Fibroblast of upper back skin (primary cell): ENCODE measurements at places on chromosomes 4 and X.

- no peak for DNase-seq
Measured at GRCh38 chrX:131262738-131263679, 26.1 kb downstream of the IGSF1 start.

DNA sequence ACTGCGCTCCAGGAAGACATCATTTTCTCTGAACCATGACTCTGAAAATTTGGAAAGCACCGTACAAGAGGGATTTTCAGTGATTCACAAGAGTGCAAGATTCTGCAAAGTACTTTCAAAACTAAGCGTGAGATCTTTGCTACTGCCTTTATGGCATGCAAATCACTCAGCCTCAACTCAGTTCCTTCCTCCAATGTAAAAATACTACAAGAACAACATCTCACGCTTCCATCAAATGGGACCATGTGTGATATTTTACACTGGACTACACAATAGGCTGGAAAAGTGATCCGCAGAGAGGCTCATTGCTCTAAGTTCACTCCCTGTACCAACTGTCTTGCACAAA lies 674 bp upstream of the IL15 start:
- no peak for DNase-seq

- no peak for DNase-seq
Measured at GRCh38 chr4:10491401-10491800, 34.2 kb upstream of the ZNF518B start.

GRCh38 chr4:86431543-86432116 lies 71.8 kb upstream of the MAPK10 start:
- DNase-seq = no peak

DNA sequence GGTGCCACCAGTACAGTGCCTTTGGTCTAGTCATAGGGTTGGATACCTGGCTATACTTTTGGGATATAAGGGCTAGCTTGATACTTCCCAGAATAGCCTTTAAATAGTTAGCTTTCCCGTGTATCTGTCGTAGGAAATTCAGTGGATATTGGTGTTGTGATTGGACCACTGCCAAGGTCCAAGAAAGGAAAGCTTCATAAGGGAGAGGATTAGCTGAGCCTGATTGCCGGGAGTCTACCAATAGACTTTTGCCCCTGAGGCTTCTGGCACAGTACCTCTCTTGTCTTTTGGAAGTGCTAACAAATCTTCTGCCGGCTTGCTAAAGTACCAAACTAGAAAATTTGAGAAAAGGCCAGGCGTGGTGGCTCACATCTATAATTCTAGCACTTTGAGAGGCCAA lies 350.6 kb downstream of the CHIC1 start:
- DNase-seq = no peak

DNA sequence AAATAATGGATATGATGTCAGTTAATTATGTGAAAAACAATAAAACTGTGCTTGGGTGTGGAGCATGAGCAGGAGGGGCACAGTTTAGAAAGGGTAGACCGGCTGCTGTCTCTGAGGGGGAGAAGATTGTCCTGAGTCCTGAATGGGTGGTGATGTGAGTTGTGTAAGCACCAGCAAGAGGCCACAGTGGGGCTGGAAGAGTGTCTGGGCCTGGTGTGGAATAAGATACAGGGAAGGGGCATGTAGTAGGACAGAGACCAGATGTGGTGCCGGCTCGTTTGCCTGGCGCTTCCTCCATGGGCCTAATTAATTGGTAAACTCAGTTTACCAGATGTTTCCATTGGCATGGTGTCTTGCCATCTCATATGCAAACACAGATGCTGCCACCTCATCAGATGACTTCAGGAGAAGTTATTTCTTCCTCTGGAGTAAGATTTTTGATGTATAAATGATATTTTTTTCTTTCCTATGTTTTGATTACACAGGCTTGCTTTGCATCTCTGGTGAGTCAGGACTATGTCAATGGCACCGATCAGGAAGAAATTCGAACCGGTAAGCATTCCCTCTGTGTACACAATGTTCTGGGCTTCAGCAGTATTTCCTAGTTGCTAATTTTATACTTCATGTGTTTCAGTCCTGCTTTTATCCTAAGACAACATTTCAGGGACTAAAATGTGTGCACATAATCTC lies 5.1 kb downstream of the MED28 start:
- no peak for DNase-seq

- peak; percentile 94 for DNase-seq
Measured at GRCh38 chr4:73883306-73883705, 14.1 kb downstream of the CXCL1 start.

GRCh38 chr4:76615999-76616398 lies 181.0 kb downstream of the SHROOM3 start:
- no peak for DNase-seq

GRCh38 chr4:103030791-103031190 lies 11.3 kb upstream of the SLC9B1 start:
- DNase-seq = no peak

DNA sequence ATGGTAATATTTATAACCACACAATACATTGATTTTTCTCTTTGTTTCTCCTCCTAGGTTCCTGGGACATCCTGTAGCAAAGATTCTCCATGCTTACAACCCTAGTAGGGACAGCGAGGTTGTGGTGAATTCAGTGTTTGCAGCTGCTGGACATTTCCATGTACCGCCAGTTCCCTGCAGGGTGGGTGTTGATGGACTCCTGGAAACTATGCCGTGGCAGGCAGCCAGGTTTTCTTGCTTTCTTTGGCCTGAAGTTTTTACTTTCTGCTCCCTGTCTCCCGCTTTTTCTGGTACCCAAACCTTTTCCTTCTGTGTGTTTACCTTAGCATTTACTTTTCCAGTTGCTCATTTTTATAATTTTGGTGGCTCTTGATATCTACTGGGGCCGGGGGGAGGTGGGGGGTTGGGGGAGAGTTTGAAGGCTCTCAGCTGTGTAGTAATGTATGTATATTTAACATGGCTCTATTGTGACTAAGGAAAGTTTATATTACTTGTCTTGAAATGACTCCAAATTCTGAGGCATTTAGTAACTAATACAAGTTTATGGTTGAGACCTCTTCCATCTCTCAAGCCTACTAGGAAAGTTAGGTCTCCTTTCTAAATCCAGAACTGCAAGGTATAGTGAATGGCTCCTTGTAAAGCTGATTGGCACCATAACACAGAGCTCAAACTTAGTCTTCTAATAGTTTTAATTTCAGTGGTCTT lies 89.7 kb downstream of the TMEM131L start:
- peak; percentile 92 for DNase-seq

GRCh38 chrX:39309721-39310152 lies 508.5 kb downstream of the MID1IP1 start:
- DNase-seq = peak; percentile 14

DNA sequence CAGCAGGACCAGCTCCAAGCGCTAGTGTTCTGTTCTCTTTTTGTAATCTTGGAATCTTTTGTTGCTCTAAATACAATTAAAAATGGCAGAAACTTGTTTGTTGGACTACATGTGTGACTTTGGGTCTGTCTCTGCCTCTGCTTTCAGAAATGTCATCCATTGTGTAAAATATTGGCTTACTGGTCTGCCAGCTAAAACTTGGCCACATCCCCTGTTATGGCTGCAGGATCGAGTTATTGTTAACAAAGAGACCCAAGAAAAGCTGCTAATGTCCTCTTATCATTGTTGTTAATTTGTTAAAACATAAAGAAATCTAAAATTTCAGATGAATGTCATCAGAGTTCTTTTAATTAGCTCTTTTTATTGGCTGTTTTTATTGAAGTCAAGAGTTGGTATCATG lies 186.5 kb downstream of the AR start:
- DNase-seq = no peak

DNA sequence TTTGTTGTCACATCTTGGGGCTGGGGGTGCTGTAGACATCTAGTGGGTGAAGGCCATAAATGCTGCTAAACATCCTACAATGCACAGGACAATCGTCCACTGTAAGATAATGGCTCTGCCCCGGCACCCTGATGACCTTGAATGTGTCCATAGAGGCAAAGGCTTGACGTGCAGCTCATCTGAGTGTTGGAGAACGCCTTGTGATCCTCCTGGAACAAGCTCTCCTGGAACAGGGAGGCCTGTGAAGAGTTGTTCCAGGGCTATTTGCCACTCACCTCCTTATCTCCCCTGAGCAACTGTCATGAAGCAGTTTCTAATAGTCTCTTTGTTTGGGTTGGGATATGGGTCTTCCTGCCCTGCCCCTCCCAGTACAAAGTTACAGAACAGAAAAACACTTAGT lies 15.2 kb upstream of the PCYT1B start:
- no peak for DNase-seq

GRCh38 chrX:20487227-20487626 lies 220.5 kb upstream of the RPS6KA3 start:
- peak; percentile 49 for DNase-seq

- no peak for DNase-seq
Measured at GRCh38 chr4:10535912-10536311, 78.7 kb upstream of the ZNF518B start.

DNA sequence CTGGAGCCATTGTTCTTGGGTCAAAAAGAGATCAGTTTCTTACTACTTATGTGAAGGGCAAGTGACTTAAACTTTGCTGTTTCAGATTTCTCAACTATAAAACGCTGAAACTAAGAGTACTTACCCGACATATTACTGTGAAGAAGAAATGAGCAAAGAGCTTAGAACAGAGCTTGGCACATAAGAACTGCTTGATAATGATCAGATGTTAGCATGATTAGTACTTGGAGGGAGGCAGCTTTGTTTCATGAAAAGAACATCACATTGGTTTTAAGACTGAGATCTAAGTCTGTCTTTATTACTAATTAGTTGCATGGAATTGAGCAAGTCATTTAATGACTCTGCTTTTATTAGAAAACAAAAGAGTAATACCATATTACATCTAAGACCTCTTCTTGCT lies 169.1 kb downstream of the ARHGAP24 start:
- no peak for DNase-seq

- no peak for DNase-seq
Measured at GRCh38 chrX:106178826-106179225, 10.7 kb downstream of the PWWP3B start.

- DNase-seq = no peak
Measured at GRCh38 chrX:40303256-40304077, 205.7 kb upstream of the BCOR start.

DNA sequence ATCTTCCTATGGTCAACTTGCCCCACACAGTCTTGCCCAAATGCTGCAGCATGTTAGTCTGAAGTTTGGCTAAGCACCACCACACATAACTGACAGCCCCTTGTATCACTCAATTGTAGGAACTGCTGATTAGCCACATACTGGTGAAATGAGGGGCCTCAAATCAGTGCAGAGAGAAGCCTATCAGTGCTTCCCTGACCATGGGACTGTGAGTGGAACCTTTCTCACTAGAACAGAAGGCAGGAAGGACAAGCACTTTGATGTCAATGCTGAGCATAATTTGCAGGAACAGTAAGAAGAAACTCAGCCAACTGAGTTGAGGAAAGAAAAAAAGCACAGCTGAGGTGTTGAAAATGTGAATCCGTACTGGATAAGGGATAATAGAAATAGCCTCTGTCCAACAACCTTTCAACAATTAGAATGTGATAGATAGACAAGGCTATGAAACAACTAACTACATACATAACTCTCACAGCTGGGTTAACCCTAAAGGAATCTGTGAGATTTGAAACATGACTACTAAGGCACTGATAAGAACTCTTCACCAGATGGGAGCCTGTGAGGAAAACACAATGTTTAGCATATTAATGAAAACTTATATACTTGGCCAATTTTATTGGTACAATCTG lies 136.6 kb upstream of the SH3RF1 start:
- DNase-seq = peak; percentile 47

- DNase-seq = no peak
Measured at GRCh38 chrX:128883650-128884049, 639.6 kb downstream of the SMARCA1 start.

- DNase-seq = peak; percentile 16
Measured at GRCh38 chr4:130760246-130760645, 1664.3 kb downstream of the C4orf33 start.

GRCh38 chr4:183860119-183860518 lies 45.0 kb upstream of the STOX2 start:
- no peak for DNase-seq

DNA sequence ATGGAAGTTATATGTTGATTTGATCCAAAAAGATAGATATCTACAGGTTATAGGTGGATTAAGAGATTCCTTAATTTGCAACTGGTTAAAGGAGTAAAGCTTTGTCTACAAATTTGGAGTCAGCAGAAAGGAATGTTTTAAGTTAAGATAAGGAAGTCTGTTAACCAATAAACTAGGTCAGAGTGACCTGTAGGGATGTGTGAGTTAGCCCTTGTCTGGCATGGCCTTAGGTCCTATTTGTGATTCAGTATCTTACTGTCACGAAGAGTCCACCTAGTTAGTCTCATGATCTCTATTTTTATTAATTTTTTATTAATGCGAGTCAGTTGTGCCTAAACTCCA lies 230.8 kb downstream of the INPP4B start:
- peak; percentile 35 for DNase-seq

GRCh38 chrX:86322913-86323312 lies 174.7 kb downstream of the DACH2 start:
- no peak for DNase-seq

- DNase-seq = peak; percentile 5
Measured at GRCh38 chrX:17697191-17697590, 40.1 kb upstream of the SCML1 start.

GRCh38 chrX:19549838-19550237 lies 34.5 kb upstream of the MAP3K15 start:
- DNase-seq = no peak

- peak; percentile 39 for DNase-seq
Measured at GRCh38 chrX:19272452-19272851, 71.3 kb upstream of the PDHA1 start.

DNA sequence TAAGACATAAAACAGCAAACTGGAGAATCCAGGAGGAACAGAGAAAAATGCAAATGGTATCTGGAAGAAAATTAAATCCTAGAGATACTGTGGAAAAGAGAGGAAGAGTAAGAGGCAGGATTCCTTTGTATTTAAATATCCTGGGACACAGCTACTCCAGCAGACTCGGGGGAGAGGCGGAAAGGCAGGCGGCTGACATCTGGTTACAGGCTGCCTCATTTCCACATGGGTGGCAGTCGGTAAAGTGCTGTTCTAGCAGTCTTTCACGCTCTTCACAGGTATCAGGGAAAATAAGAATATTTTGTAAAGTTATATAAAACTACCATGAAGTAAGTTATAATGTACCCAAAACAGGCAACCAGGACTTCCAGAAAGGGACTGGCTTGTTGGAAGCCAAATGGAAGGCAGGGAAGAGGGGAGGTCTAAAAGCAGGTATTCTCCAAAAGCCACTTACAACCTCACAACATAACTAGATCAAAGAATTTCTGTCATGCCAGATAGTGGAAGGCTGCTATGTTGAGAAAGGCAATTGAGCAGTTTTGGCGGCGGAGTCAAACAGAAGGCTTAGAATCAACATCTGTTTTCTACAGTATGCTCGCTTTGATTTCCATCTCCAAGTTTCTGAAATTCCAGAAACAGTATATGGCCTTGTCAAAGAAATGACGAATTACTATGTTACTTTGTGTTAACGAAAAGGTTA lies 1.3 kb upstream of the TIGD2 start:
- peak; percentile 16 for DNase-seq
